ENCODE measurements at places on chromosomes 11 and 22.
A peak's percentile ranks its signal among the peaks of the same experiment; 100 is the strongest.

GRCh38 chr22:37953062-37953436 is 352 bp downstream of the C22orf23 start:
- DNase-seq: no peak

- DNase-seq: no peak
These were observed 66.7 kb downstream of the BID start for GRCh38 chr22:17707526-17707925.

DNA sequence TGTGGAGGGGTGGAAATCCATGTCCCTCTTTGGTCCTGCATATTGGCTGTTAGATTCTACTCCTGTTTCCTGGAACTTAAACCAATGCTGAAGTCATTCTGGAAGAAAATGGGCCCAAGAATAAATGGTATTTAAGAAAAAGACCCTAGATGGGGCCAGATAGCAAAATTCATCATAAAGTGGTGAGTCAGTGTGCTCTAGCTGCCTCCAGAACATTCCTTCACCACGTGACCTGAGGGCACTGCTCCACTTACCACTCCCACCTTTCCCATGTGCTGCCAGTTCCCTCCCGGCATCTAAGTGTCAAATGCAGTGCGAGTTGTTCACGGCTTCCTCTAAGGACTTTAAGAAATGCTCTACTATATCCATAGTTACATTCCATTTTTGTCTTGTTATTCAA is 30.9 kb upstream of the NAP1L4 start:
- no peak for DNase-seq

- no peak for DNase-seq
These were observed 17.6 kb downstream of the SELENOO start for GRCh38 chr22:50218153-50218995.

- no peak for DNase-seq
These were observed 11.4 kb downstream of the RTN4R start for GRCh38 chr22:20256551-20257211.

GRCh38 chr22:31062566-31063230 is 18.4 kb upstream of the SMTN start:
- DNase-seq: no peak

DNA sequence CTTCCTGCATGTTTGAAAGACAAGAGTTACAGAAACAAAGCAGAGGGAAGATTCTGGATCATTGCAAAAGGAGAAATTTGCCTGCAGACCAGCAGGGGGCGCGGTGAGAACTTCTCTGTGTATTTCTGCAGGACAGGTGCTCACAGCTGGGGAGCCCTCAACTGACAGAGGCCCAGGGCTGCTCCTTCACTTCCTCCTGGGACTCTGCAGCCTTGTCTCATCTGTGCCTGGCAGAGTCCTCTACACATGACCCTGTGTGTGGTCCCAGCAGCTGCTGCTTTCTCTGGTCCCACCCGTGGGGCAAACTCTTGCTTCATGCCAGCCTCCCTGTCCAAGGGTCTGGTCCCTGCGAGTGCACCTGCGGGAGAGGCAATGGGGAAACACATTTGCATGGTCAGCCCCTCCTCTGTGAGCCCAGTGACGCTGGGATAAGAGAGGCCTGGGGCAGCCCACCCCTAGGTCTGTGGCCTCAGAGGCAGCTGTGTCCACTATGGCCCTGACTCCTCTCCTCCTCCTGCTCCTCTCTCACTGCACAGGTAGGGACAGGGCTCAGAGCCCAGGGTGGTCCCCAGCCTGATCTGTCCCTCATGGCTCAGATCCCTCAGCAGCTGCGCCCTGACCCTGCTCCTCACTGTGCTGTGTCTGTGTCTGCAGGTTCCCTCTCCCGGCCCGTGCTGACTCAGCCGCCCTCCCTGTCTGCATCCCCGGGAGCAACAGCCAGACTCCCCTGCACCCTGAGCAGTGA is 43.2 kb upstream of the VPREB1 start:
- DNase-seq: peak; percentile 39

GRCh38 chr11:22920939-22921565 is 60.8 kb upstream of the CCDC179 start:
- DNase-seq: no peak

DNA sequence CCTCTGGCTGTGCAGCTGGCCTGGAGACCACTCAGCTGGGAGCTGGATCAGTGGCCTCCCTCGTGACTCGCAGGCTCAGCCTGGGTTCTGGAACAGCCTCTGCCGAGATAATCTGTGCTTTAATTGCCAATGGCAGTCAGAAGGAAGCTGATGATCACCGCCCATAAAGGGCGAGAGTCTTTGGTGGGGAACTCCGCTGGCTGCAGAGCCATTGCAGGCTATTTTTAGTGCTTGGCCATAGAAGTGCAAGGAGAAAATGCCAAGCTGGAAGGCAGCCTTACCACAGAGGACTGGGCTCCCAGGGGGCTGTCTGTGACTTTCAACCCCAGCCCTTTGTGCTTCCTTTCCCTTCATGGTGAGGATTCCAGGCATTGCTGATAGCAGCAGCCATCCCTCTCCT is 62.2 kb upstream of the TENM4 start:
- no peak for DNase-seq

- DNase-seq: no peak
These were observed 168.7 kb downstream of the EFCAB6 start for GRCh38 chr22:43643387-43643786.

GRCh38 chr11:28049338-28050216 is 58.4 kb downstream of the KIF18A start:
- no peak for DNase-seq

GRCh38 chr11:109784536-109784935 is 308.7 kb upstream of the ZC3H12C start:
- no peak for DNase-seq

DNA sequence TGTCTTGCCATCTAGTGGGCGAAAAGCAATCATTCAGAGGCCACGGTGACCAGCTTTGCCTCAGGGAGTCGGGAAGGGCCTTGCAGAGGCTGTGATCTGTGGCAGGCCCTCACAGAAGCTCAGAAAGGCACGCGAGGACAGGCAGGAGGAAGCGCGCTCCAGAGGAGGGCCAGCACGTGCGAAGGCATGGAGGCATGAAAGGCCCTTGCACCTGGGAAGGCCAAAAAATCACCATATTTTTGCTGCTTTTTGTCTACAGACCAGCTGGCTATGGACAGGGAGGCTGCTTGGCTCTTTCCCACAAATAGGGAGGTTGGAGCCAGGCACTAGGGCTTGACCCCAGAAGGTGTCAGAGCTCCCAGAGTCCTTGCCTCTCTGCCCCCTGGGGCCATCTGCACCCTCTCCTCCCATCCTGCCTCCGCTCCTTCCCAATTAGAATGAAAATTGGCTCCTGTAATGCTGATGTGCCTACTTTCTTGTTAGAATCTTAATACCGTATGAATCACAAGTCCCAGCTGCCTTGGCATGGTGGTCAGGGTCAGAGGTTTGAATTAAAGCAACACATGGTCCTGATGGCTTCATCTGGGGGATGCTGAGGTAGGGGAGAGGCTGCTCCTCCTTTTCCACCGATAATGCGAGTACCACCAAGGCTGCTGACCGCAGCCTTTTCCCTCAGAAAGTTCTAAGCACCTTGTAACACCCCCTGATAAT is 69.1 kb downstream of the FEZ1 start:
- no peak for DNase-seq

GRCh38 chr22:41023299-41023623 is 69.1 kb upstream of the EP300 start:
- DNase-seq: no peak

GRCh38 chr11:115247361-115247760 is 256.9 kb downstream of the CADM1 start:
- no peak for DNase-seq

- no peak for DNase-seq
These were observed 20.4 kb downstream of the CDPF1 start for GRCh38 chr22:46229701-46230100.

- no peak for DNase-seq
These were observed 59.6 kb downstream of the PISD start for GRCh38 chr22:31602259-31602952.

- no peak for DNase-seq
These were observed 17.6 kb upstream of the BDNF start for GRCh38 chr11:27717801-27718229.

- no peak for DNase-seq
These were observed 220.7 kb downstream of the TENM4 start for GRCh38 chr11:79220171-79220570.

GRCh38 chr11:3810446-3810845 is 2.1 kb downstream of the PGAP2 start:
- DNase-seq: no peak

- DNase-seq: no peak
These were observed at the start of gene OR51B4 for GRCh38 chr11:5301846-5302245. Gene OR51B4 (minus strand): TSS chr11:5301946. CDS start chr11:5301946, 0 bp downstream.

GRCh38 chr11:70445605-70446004 is 47.3 kb downstream of the CTTN start:
- no peak for DNase-seq

- DNase-seq: no peak
These were observed 354.6 kb upstream of the DDI1 start for GRCh38 chr11:103681855-103682254.

GRCh38 chr11:19995145-19995544 is 165.1 kb downstream of the DBX1 start:
- DNase-seq: no peak

DNA sequence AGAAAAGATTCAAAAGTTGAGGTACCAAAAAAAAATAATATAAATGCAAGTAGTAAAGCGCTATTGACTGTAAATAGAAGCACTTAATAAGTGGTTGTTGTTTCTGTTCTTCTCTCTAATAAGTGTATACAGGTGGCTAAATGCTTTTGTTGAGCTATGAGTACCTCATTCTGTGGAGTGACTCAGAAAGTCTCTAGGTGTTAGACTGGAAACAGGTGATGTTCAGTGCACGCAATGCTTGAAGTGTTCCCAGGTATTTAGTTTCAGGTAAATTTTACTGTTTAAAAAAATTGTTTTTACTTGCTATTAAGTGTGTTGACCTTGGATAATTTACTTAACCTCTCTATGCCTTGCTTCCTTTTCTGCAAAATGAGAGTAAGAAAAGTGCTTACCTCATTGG is 24.2 kb downstream of the POU2AF3 start:
- no peak for DNase-seq

DNA sequence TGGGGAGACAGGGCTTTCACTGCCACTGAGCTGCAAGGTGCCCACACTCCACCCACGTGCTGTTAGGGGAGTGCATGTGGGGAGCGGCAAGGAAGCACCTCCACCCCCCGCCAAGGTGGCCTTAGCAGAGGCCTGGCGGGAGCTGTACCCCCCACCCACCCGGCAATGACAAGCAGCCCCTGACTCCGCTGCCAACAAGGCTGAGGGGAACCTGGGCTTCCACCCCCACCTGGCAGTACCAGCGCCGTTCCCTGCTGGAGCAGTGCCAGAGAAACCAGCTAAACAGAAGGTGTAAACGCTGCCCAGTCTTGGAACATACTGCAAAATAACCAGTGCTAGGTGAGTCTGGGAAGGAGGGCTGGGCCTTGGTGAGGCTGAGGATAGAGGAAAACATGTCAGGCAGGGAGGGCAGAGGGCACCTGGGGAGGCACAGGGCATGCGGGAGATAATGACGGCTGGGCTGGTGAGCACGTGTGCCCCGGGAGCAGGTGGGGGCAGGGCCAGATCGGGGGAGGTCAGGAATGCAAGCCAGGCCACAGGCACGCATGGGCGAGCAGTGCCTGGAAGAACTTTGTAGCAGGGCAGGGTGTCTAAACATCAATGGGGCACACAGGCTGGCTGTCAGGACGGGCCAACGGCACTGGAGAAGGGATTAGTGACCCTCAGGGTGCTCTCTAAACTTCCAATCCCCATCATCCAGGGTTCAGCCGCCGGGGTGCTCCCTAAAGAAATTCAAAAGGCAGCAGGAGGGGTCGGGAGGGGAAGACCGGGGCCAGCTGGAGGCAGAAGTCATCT is 6.6 kb downstream of the CERK start:
- DNase-seq: no peak

- no peak for DNase-seq
These were observed 225.2 kb downstream of the FAT3 start for GRCh38 chr11:92449780-92450179.

GRCh38 chr22:41507330-41508063 is 36.8 kb downstream of the POLR3H start:
- DNase-seq: no peak

- no peak for DNase-seq
These were observed 1.2 kb upstream of the C11orf16 start for GRCh38 chr11:8933931-8934330.

GRCh38 chr11:9571071-9571762 is 2.3 kb upstream of the WEE1 start:
- no peak for DNase-seq

DNA sequence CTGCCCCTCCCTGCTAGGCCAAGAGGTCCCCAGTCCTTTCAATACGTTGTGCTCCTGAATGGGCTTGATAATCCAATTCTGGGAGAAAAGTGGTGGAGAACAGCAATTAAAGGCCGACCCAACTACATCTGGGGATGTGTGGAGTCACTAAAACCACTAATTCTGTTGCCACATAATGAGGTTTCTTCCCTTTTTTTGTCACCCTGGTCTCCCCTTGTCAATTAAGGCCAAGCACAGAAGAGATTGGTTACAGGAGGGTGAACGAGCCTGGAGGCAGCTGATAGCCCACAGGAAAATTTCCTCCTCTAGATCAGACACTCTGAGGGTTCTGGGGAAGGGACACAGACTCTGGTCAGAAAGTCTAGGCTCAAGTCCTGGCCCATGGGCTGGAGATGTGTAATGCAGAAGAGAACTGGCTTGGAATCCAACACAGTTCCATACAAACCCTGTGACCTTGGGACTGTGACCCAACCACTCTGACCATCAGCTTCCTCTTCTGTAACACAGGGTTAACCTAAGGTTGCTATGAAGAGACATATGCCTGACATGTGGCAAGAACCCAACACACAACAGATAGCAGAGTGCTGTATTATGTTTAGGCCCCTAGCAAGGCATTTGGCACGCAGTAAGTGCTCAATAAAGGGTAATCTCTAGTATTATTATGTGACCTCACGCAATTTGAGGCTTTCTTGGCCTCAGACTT is 146.4 kb downstream of the CHST1 start:
- no peak for DNase-seq

DNA sequence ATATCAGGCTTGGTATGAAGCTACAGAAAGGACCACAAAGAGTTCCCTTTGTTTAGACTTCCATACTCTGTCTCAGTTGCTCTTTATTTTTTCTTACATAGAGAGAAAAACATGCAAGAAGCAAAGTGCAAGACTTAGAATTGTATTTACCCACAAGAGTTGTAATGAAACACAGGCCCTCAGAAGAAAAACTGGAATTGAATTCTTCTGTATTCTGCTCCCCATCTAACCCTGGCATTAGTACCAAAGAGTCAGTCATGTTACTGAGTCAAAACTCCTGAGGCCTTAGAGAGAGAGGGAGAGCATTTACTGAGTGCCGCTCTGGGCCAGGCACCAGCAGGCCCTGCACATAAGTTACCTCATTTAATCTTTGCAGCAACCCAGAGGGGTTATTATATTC is 43.9 kb upstream of the DLAT start:
- DNase-seq: no peak

DNA sequence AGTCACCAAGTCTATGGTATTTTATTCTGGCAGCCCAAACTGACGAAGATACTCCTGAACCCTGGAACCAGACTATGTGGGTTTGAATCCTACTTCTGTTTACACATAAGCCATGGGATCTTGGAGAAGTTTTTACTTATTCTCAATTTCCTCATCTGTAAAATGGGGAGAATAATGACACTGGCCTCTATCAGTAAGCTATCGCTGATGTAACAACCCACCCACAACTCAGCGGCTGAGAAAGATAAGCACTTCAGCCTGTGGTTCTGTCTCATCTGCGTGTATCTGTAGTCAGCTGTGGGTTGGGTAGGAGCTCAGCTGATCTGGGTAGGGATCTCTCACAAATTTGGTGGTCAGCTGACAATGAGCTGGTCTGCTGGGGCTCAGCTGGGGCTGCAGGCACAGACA is 68.0 kb upstream of the ALX4 start:
- DNase-seq: no peak

Data from effector memory CD8-positive, alpha-beta T cell (primary cell).